ENCODE measurements at places on chromosomes 1 and 21.

DNA sequence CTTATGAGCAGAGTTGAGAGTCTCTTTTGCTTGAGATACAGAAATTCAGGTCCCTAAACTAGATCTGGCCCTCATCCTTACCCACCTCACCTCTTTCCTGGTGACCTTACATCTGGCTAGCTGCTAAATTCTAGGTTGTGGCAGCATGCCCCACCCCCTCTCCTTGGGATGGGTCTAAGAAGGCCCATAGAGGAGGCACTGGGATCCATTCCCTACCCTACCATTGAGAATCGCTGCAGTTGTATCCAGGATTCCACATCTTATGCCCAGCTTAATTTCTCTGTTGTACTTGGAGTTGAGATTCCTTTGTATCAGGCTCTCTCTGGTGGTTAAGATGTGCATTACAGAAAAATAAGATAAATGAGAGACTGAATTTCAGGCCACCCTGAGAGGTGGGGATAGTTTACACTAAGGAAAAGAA is 9.5 kb upstream of the TMEM39B start:
- DNase-seq, result peak; percentile 60

- no peak for DNase-seq
Measured at GRCh38 chr1:240820816-240821215, 208.9 kb upstream of the GREM2 start.

- DNase-seq, result no peak
Measured at GRCh38 chr1:109657970-109658369, 2.1 kb downstream of the GSTM4 start.

GRCh38 chr1:29669912-29670311 is 433.6 kb downstream of the PTPRU start:
- DNase-seq, result no peak

DNA sequence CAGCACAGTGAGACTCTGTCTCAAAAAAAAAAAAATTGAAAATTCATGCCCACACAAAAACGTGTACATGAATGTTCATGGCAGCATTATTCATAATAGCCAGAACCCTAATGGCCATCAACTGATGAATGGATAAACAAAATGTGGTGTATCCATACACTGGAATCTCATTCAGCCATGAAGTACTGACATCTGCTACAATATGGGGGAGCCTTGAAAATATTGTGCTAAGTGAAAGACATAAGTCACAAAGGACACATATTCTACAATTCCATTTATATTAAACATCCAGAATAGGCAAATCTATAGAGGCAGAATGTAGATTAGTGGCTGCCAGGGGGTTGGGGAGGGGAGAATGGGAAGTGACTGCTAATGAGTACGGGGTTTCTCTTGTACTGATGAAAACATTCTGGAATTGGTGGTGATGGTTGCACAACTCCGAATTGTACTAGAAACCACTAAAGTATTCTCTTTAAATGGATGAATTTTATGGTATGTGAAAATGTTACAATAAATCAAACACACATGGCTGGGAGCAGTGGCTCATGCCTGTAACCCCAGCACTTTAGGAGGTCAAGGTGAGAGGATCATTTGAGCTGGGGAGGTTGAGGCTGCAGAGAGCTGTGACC is 33.0 kb upstream of the KCNN3 start:
- DNase-seq, result no peak

DNA sequence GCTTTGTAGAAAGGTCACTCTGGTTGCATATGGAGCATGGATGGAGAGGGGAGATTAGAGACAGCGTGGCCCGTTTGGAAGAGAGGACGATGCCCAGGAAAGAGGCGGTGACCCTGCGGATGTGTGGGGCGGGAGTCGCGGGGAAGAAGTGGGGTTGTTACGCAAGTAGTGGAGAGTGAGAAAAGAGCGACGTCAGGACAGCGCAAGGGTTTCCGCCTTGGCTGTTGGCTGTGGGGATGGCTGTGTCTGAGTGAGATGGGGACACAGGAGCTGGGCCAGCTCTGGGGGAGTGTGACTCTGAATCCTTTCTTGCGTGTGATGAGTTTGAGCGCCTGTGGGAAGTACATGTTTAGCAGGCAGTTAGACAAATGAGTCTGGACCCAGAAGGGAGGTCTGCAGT is 3.8 kb downstream of the B4GALT2 start:
- DNase-seq, result no peak

GRCh38 chr1:55526716-55527115 is 311.6 kb upstream of the USP24 start:
- DNase-seq, result no peak

DNA sequence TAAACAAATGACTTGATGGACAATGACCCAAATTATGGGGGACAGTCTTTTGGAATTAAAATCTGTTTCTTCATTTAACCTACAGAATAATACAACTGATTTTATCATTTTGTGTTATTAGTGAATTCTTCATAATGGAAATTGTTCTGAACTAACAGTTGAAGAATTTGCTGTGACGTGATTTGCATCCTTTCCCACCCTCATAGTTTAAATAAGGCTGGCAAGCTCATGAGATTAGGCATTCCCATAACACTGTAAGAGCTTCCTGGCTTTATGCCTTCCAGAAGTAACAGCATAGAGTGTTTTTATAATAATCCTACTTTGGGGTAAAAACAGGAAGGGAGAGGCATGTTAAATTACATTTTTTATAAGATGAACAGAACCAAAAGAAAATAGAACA is 95.7 kb downstream of the ATP6V1G3 start:
- DNase-seq, result no peak

GRCh38 chr1:47931395-47931794 is 65.8 kb downstream of the TRABD2B start:
- DNase-seq, result no peak

DNA sequence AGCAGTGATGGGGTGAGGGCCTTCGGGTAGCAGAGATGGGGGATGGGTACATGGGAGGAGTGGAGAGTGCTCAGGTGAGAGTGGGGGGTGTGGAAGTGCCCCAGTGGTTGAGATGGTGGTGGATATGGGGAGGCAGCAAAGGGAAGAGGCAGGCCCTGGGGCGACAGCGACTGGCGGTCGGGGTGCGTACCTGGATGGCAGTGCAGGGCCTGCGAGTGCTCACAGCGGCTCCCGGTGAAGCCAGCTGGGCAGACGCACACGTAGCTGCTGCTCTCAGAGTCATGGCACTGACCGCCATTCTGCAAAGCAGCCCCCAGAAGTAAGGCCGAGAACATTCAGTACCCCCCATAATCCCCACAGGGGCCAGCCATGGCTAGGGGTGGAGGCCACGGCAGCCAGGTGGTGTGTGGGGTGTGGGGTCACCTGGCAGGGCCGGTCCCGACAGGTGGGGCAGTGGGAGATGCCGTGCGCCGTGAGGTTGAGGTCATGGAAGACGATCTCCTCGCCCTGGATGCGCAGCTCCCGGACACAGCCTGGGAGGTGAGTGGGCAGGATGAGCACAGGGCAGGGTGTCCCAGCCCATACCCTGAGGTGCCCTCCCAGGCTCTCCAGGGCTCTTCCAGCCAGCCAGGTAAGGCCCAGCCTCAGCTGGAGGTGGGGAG is 18.9 kb downstream of the LDLRAD2 start:
- no peak for DNase-seq

DNA sequence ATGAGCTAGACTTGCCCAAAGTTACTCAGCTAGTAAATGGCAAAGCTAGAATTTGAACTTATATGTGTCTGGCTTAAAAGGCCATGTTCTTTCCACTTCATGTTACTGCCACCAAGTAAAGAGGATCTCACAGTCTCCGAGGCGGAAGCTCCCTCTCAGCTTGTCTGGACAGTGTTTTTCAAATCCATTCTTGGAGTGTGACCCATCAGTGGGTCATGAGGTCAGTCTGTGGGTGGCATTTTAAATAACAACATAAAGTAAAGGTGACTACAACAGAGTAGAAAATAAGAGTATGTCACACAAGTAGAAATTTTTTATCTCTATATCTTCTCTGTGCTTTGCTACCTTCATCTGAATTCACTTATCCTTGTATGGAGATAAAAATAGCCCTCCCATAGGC is 3.2 kb upstream of the HMGB4 start:
- no peak for DNase-seq

- no peak for DNase-seq
Measured at GRCh38 chr1:150516616-150517015, 1.1 kb downstream of the FALEC start.

GRCh38 chr1:16443975-16444770 is 3.6 kb downstream of the NECAP2 start:
- no peak for DNase-seq

DNA sequence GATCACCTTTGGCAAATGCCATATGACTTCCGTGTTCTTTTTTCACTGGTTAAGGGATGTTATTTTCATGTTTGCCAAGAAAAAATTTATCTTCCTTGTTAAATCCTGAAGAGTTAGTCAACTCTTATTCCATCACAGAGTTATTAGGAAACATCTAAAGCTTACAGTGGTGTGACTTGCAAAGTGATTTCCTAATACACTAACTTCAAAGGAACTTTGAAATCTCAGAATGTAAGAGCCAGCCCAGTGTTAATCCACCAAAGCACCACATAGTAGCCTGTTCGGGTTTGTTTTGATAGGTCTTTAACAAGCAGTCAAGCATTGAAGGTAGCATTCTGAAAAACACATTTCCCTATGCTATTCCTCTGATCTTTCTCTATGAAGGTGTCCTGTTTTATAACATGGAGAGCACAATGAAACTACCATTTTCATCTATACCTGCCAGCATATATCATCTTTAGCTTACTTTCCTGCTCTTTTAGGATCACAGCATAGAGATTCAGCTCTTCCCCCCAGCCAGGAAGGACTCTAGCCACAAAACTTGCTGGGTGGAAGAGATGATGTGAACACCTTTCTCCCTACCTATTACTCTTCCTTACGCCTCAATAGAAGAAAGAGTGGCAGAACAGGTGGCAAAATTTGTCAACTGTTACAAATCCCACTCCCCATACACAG is 82.4 kb upstream of the MAGI3 start:
- peak; percentile 37 for DNase-seq

- DNase-seq, result peak; percentile 6
Measured at GRCh38 chr1:46194641-46195193, 3.5 kb downstream of the POMGNT1 start.

GRCh38 chr1:209490013-209490412 is 93.5 kb upstream of the CAMK1G start:
- peak; percentile 22 for DNase-seq

DNA sequence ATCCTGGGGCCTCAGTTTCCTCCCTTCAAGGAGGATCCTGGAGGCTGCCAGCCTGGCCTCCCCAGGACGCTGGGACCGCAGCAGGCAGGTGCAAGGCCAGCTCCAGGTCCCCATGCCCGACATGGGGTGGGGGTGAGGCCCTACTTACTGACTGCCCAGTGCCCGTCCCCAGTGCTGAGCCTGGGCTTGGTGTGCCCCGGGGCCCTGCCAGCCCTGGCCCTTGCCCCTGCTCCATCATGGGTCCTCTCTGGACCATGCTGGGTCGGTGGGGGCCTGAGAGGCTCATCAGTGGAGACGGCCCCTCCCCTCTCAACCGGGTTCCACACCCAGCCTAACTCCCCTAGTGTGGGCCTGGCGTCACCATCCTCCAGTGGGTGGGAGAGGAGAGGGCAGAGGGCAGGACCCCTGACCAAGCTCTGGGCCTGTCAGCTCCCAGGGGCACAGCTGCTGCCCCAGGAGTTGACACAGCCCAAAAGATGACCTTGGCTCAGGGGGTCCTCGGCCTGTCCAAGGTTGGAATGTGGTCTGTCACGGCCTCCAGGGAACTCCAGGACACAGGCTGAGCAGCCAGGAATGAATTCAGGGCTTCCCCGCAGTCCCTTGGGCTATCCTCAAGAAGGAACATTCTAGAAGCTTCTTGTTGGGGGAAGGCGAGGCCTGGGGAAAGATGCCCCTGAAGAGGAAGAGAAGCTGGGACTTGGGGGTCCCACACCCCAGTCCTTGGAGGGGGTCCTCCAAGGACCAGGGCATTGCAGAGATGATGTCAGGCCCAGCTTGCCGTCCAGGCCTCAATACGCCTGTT is 17.6 kb upstream of the ARF1 start:
- no peak for DNase-seq

- DNase-seq, result no peak
Measured at GRCh38 chr1:119068427-119068826, 72.0 kb downstream of the WARS2 start.

- no peak for DNase-seq
Measured at GRCh38 chr1:2431518-2431917, 19.2 kb upstream of the PEX10 start.

DNA sequence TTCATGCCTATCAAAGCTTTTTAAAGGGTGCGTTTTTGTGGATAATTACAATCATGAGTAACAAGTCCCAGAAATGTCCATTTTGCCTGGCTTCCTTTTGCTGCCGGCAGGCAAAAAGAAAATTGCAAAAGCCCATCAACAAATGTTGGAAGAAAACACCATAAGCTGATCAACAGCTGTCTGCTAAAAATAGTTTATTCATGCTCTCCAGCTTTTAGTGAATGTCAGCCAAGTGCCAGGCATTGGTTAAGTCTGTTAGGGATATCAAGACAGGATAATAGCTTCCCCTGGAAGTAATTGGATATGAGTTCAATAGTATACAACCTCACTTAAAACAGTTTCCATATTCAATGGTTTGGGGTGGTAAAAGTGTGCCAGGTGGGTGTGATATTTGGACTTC is 13.6 kb upstream of the AGMAT start:
- no peak for DNase-seq

DNA sequence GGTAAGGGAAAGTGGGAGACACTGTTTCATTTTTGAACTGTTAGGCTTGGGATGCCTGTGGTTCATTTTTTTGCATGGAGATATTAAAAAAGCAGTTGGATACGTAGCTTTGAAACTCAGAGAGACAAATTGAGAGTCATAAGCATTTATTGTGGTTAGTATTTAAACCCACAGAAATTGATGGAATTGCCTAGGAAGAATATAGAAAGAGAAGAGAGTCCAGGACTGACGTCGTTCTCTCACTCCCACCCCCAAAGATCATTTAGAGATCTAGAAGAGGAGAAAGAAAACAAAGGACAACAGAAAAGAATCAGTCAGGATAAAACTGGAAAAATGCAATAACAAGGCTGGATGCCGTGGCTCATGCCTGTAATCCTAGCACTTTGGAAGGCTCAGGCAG is 73.2 kb upstream of the BMP8A start:
- no peak for DNase-seq

GRCh38 chr1:167016100-167016750 is 27.1 kb downstream of the MAEL start:
- no peak for DNase-seq

DNA sequence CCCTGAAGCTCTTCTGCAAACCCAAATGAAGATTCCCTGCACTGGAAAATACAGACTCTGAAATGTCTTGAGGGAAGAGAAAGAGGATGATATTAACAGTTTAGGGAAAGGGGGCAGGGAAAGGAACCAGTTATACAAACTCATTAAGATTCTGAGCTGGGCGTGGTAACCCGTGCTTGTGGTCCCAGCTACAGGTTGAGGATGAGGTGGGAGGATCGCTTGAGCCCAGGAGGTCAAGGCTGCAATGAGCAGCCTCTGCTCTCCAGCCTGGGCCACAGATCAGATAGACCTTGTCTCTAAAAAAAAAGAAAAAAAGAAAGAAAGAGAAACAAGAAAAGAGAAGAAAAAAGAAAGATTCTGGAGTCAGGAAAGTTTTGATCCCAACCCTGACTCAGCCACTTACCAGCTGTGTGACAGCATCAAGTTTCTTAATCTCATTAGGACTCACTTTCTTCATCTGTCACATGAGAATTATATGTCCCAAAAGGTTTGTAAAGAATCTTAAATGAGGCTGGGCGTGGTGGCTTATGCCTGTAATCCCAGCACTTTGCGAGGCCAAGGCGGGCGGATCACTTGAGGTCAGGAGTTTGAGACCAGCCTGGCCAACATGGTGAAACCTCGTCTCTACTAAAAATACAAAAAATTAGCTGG is 53.9 kb downstream of the OPTC start:
- DNase-seq, result no peak

Measured in hepatocyte (in vitro differentiated cells).